NCI-H187 treated with DMSO at 0.1 percent for 48 hours (cell line): ENCODE measurements at places on chromosomes 4 and X.

DNA sequence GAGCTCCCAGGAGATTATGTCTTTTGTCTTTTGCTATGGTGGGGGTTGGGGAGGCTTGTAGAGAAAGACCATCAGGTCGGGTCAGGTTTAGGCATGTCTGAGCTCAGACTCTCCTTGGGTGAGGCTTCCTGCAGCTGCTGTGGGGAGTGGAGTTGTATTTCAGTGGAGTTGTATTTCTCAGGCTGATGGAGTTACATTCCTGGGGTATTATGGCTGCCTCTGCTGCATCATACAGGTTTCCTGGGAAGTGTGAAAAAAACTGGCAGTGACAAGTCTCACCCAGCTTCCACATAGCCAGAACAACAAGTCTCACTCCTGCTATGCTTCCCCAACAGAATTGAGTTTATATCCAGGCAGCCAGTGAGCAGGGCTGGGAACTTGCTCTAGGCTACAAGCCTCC, 119.3 kb downstream of the VSIG4 start:
- no peak for DNase-seq

DNA sequence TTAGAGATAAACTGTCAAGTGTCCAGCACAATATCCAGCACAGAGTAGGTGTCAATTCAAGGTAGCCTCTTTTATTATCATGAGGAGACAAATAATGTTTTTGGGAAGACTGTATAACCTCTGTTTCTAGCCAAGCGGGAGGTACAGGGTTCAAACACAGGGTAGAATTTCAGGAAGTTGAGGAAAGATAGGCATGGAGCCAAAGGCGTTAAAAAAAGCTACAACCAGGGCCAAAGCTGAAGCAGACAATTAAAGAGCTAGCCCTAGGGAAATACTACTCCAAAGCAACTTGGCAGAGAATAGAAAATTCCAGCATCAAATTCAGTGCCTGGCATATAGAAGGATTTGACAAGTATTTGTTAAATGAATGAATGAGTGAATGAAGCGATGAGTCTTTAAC, 40.0 kb upstream of the CASK start:
- DNase-seq: no peak

DNA sequence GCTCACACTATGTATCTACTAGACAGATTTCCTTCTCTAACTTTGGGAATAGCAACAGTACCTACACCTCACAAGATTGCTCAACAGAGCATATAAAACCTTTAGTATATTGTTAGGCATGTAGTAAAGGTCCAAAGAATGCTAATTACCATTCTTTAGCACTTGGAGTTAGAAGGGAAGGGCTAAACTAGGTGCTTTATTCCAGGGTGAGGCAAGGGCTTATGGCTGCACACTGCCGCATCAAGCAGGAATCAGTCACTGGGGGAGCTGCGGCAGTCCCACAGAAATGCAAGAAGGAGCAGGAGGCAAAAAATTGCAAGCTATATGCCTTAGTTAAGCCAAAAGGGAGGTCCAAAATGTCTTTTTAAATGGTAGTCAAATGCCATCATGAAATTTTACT, 162.7 kb downstream of the PPP3CA start:
- DNase-seq: no peak

DNA sequence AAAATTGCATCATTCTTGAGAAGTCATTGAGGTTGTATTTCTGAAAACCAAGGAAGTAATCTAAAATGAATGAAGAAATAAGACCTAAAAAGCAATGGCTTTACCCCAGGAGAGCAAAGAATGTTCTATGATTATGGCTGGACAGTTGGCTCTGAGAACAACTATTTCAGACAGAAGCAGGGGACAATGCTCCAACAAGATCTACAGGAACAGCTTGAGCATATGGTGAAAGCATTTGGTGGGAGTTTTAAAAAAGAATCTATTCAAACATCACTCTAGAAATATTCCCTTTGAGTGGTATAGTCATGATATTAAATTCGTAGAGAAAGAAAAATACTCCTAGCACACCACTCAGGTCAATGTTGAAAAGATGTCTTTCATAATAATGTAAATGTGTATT, 26.7 kb downstream of the DYNLT3 start:
- DNase-seq: no peak

- no peak for DNase-seq
These were observed 7.5 kb upstream of the SPINK2 start for GRCh38 chr4:56828784-56829535.

DNA sequence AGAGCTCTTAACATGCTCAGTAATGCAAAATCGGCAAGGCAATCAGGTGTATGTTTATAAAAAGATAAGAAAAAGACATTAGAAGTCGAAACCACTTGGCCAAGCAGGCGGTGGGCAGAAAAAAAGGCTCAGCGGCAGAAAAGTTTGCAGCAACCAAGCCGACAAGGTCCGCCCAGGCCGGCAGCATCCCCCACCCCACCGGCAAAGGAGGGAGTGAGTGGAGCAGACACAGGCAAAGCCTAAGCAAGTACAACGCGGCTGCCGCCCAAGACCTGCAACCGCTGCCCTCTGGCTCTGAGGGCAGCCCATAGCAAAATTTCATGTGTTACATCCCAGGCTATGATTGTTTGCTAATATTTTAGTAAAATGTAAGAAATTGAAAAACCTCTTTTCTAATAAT, 125.4 kb upstream of the ZCCHC13 start:
- DNase-seq: no peak

GRCh38 chr4:11404431-11404830, 24.3 kb downstream of the HS3ST1 start:
- DNase-seq: peak; percentile 94

DNA sequence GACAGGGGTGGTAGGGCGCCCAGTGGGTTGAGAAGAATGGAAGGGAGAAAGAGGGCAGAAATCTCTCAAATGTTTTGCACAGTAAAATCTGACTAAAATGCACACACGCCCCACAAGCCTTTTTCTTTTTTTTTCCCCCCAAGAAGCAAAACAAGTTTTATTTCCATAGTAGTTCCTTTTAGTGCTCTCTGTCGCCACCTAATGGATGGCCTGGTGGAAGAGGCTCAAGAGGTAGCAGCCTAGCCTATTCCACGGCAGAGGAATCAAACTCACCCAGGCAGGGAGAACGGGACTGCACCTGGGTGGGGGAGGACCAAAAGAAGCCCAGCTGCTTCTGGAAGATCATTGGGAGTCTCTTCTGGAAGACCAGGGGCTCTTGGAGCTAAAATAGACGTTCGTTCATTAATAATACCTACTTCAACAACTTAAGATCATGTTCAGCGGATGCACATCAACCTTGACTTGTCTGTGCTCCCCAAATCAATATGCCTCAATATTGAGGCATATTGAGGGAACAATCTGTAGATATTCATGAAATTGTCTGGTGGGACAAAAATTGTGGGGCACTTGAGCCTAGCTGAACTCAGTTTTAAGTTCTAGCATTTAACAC, 31.6 kb upstream of the IRAK1 start:
- DNase-seq: no peak

DNA sequence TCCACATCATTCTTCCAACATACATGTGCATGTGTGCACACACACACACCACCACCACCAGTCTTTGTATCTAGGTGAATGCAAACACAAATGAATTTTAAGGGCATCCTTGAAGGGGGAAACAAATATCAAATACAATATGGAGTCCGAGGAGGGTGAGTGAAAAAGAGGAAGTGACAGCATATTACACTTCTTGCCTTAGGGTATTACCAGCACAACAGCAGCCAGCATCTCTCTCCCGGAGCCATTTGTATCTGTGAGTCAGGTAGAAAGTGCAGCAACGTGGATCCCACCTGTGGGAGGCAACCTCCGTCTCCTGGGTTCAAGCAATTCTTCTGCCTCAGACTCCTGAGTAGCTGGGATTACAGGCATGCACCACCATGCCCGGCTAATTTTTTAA, 483.2 kb downstream of the SMARCA1 start:
- DNase-seq: no peak

DNA sequence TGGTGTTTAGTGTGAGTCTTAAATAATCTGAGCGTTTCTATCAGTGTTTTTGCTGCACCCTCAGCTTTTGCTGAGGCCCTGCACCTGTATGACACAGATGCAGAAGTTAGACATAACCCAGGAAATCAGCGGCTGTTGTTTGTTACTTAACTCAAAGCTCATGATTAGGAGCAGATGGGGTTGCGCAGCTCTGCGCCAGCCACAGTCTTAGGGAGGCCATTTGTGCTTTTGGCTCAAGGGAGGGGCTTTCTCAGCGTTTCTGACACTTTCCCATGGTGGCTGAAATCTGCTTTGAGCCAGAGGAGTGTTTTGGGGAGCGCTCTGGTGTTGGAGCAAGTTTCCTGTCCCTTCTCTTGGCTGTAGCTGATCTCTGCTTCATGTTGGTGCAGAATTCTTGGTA, 433.8 kb downstream of the NAF1 start:
- DNase-seq: no peak

GRCh38 chrX:97400492-97400891, 516.8 kb downstream of the RPA4 start:
- no peak for DNase-seq

DNA sequence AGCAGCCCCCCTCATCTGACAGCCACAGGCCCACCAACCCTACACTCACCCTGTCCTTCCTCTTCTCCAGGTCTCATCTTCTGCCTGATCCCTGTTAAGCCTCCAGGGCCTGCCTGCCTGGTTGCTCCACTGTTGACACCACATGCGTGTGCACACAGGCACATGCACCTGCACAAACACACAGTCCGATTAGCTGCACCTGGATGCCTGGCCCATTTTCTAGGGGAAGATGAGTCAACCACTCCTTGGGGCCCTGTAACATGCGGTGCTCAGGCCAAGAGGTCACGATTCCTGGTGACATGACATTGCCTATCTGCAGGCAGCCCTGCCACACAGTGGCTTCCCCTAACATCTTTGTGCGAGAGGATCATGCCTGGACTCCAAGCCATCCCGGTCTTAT, 498.4 kb downstream of the BCOR start:
- DNase-seq: no peak

DNA sequence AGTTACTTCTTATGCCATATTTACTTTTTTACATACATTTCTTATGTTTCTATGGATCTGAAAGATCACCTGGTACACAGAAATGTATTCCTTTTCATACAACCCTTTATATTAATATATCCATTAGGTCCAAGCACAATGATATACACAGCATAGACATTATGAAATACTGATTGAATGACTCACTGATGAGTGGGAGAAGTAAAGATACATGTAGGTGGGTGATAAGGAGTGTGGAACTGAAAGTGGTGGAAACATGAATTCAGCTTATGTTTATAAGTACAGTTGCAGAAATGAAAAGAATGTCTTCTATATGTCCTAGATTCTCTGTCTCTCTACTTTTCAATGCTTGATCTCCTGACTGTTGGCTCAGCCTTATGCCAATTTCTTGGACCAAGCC, 87.9 kb downstream of the YIPF7 start:
- no peak for DNase-seq
